Fibroblast of mammary gland (primary cell): ENCODE measurements at places on chromosomes 2 and 18.
A peak's percentile ranks its signal among the peaks of the same experiment; 100 is the strongest.

DNA sequence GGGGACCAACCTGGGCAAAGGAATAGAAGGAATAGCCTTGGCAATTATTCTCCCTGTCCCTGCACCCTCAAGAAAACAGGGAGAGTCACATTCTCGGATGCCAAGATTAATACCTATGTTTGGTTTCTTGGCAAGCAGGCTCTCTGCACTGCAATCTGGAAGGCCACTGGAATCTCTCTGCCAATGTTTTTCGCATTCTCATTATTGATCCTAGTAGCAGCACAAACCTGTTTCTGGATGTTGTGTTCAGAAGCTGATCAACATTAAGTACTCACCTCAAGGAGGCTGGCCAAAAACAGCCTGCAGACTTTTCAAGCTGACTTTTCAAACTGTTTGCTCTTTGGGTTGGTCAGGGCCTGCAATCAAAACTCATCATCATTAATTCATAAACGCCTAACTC is 62.2 kb downstream of the CLHC1 start:
- DNase-seq: no peak

DNA sequence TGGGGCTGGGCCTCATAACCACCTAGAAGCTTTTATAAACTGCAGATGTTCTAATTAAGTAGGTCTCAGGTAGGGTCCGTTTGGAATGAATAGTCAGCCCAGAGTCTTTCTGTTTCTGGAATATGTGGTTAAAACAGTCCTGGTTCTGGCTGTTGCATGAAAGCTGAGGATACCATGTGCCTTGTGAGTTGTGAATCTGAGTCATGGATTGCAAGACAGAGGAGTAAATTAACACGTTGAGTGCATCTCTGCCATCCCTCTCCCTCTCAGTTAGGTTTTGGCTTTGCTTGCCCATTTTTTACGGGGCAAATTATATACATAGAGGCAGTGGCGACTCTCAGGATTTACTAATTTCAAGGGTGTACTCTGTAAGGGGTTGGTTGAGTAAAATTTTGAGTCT is 59.1 kb downstream of the NCK2 start:
- no peak for DNase-seq

DNA sequence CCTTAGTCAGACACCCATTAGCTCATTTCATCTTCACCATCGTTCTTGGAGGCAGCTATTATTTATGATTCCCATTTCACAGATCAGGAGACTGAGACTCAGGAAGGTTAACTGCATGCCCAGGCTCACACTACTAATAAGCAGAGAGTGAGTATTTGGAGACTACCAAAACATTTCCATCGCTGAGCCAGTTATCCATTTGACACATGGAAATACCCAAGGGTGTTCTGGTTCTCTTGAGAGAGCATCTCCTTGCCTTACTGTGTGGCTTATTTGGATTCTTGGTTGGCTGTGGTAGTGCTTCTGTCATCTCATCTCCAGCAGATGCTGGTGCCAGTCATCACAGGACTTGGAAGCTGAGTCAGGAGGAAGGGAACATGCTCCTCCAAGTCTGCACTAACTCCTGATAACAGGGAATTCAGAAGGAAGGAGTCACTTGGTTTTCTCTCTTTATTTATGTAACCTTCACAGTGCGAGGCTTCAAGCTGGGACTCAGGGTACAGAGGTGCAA is 55.2 kb downstream of the RASGRP3 start:
- peak; percentile 57 for DNase-seq

GRCh38 chr2:1233281-1233680 is 180.0 kb upstream of the TPO start:
- DNase-seq: no peak

- DNase-seq: no peak
Observed at GRCh38 chr2:240994171-240994896, 4.1 kb upstream of the SNED1 start.

- DNase-seq: no peak
Observed at GRCh38 chr2:42495234-42495581, 1.4 kb upstream of the KCNG3 start.

GRCh38 chr2:42651057-42651456 is 82.6 kb downstream of the MTA3 start:
- no peak for DNase-seq

- no peak for DNase-seq
Observed at GRCh38 chr2:100870652-100871531, 51.0 kb downstream of the NPAS2 start.

GRCh38 chr18:61394983-61395382 is 61.8 kb downstream of the CDH20 start:
- no peak for DNase-seq

DNA sequence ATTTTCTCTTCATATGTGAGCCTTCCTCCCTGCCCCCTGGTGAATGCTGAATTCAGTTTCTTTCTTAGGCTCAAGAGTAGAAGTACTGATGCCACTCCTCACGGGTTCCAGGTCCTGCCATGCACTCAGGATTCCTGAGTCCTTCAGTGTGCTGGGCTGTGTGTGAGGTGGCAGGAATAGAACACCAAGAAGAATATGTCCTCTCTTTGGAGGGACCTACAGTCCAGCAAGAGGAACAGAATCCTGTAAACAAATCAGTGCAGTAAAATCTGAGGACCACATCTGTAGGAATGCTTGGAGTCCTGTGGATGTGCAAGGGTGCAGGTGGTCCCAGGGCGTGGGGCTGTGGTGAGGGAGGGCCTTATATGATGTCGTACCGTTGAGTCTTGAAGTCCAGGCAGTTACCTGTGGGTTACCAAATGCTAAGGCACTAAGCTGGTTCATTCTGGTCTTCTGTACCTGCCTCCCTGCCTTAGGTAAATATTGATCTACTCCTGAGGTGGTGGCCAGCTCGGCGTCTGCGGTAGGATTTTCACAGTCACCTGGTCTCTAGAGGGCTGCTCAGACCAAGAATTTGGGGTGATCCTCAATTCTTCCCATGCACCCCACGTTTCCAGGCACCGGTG is 5.5 kb downstream of the ASAP2 start:
- no peak for DNase-seq

- DNase-seq: peak; percentile 53
Observed at GRCh38 chr2:199136242-199136641, 321.5 kb downstream of the SATB2 start.

GRCh38 chr2:55916473-55917049 is 7.0 kb downstream of the EFEMP1 start:
- DNase-seq: no peak

- DNase-seq: no peak
Observed at GRCh38 chr18:33694593-33694992, 116.6 kb downstream of the ASXL3 start.

GRCh38 chr2:16287281-16287680 is 346.9 kb downstream of the MYCN start:
- no peak for DNase-seq

- DNase-seq: peak; percentile 82
Observed at GRCh38 chr18:35616664-35617423, 35.3 kb downstream of the GALNT1 start.

DNA sequence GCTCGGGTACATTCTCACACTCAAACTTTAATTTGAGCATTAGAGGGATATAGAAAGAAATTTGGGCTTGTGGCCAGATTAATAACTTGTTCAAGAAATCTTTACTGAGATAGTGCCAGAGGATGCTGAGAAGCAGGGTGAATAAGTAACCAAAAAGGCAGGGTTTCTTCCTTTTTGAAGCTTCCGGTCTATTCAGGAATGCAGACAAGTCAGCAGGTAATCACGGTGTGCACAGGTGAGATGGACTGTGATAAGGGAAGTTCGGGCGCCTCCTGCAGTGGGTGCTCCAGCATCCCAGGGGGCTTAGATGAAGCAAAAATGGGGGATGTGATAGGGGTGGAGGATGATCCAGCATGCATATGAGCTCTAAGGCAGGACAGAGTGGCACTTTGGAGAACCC is 44.9 kb upstream of the CYP1B1 start:
- DNase-seq: no peak

- no peak for DNase-seq
Observed at GRCh38 chr2:156687126-156687525, 250.9 kb downstream of the GPD2 start.

DNA sequence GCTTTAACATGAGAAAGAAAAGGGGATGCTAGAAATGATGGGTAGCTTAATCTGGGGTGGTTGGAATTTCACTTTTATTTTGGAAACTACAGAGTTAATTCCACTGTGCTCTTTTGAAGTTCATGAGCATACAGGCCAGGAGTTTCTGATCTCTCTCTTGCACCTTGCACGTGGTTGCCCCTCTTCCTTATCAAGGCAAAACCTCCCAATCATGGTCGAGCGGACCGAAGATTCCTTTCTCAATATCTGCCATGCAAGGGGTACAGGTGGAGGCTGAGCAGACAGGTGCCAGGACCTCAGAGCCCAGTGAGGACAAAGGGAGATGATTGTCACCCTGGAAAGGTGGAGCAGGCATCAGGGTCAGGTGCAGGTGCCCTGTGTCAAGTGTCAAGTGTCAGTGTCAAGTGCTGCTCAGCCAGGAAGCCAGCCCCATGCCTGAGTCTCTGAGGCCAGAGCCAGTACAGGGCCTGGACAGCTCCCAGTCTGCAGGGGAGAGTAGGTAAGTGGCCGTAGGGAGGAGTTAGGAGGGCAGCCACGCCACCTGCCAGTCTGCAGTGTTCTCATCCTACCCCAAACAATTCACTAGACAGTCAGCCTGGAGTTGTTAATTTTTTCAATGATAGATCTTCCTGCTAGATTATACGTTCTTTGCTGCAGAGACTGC is 42.2 kb downstream of the LPIN1 start:
- DNase-seq: no peak

DNA sequence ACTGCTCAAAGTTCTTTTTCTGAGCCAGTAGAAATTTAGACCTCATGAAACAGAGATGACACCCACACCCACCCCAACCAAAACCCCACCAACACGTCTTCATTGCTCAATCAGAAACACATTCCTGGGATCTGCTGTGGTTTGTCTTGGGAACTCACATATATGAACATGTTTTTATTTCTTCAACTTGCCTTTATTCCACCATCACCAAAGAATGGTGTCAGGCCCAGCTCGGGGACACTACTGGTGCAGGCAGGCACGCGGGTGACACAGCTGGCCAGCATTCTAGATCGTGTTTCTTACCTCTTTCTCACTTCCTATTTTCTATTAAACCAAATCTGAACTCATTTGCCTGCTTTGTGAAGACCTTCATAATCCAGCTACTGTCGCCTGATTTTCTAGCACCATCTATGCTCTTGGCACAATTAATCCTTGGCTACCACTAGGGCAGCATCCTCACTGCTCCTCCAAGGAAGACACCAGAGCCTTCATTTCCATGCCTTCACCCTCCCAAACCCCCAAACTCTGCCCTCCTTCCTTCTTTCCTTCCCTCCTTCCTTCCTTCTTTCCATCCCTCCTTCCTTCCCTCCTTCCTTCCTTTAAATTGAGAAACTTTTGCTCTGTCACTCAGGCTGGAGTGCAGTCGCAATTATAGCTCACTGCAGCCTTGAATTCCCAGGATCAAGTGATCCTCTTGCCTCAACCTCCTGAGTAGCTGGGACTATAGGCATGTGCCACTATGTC is 157.1 kb downstream of the BCL2 start:
- DNase-seq: peak; percentile 71

GRCh38 chr2:29063056-29063455 is 11.3 kb downstream of the PCARE start:
- DNase-seq: no peak

- DNase-seq: no peak
Observed at GRCh38 chr2:129673847-129674711, 305.4 kb upstream of the RAB6C start.

- DNase-seq: no peak
Observed at GRCh38 chr2:105790461-105791149, 45.9 kb downstream of the NCK2 start.

GRCh38 chr2:101119431-101119830 is 31.8 kb downstream of the TBC1D8 start:
- peak; percentile 76 for DNase-seq

- no peak for DNase-seq
Observed at GRCh38 chr18:65907281-65907680, 156.5 kb downstream of the CDH7 start.

DNA sequence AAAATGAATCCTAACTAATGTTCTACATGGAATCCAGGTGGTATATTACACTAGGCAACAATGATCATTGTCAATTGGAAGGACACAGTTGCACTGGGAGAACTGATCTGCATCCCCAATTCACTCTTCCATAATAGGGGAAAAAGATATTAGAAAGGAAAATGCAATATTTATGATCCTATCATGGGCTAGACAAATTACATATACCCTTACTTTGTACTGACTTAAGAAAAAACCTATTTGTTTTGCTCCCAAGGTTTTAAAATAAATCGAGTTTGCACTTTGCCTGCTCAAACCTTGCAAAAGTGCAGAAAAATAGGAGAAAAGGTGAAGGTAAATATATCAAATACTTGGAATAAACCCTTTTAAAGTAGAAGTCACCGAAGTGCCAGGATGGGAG is 11.0 kb upstream of the PAX3 start:
- DNase-seq: no peak

GRCh38 chr2:20482725-20483124 is 35.9 kb downstream of the RHOB start:
- no peak for DNase-seq
